ENCODE measurements at places on chromosomes 1 and 21.

GRCh38 chr21:41483415-41483814, 24.5 kb downstream of the TMPRSS2 start:
- peaks cover 8% of the 10 kb centered on the region for H3K27me3 ChIP-seq
- no peaks in the 10 kb centered on the region for H3K36me3 ChIP-seq
- no peak overlapping the region for H3K4me3 ChIP-seq

- no peaks in the 10 kb centered on the region for H3K36me3 ChIP-seq
- no peaks in the 10 kb centered on the region for H3K27me3 ChIP-seq
- no peak overlapping the region for H3K27ac ChIP-seq
- no peak overlapping the region for H3K4me3 ChIP-seq
- H3K4me1 ChIP-seq = peaks cover 6% of the 10 kb centered on the region
- DNase-seq = no peak
These were observed 16.7 kb upstream of the FAM110D start for GRCh38 chr1:26142159-26142558.

DNA sequence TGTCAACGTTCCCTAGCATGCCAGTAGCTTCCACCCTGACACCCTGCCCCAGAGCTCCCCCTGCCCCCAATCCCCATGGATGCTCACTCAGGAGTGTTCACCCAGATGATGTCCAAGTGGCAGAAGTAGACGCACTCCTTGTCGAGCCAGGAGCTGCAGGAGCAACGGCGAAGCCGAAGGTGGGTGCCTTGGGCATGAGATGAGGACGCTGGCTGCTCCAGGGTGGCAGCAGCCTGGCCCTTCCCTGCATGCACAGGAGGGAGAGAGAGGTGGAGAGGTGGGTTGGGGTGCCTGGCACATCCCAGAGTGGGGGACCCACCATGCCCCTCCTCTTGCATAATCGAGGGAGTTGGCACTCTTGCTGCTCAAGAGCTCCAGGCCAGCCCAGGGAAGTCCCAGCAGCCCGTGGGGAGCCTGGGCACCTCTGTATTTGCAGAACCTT, 502 bp downstream of the EDN2 start:
- H3K4me1 ChIP-seq = peaks cover 9% of the 10 kb centered on the region
- DNase-seq = no peak
- peaks cover 24% of the 10 kb centered on the region for H3K27me3 ChIP-seq
- H3K36me3 ChIP-seq = no peaks in the 10 kb centered on the region
- H3K27ac ChIP-seq = no peak overlapping the region
- H3K4me3 ChIP-seq = no peak overlapping the region

DNA sequence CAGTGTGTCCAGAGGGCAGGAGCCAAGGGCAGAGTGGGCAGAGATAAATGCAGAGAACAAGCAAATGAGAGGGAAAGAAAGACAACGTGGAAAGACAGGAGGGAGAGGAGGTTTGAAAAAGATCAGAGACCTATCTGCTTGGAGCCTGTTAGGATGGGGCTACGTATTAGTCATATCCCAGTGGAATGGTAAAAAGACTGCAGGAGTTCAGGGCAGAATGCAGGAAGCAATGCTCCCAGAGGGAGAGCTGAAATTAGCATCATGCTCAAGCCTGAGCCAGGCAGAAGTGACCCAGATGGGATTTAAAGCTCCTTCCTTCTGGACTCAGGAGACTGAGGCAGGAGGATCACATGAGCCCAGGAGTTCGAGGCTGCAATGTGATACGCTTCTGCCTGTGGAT, 261.3 kb upstream of the CHRM3 start:
- no peaks in the 10 kb centered on the region for H3K4me1 ChIP-seq
- no peak overlapping the region for H3K4me3 ChIP-seq
- H3K36me3 ChIP-seq = no peaks in the 10 kb centered on the region
- no peak overlapping the region for H3K27ac ChIP-seq
- no peaks in the 10 kb centered on the region for H3K27me3 ChIP-seq
- DNase-seq = no peak

GRCh38 chr1:223629126-223629457, 36.4 kb downstream of the CAPN8 start:
- peaks cover 3% of the 10 kb centered on the region for H3K36me3 ChIP-seq
- peaks cover 5% of the 10 kb centered on the region for H3K4me1 ChIP-seq
- H3K27me3 ChIP-seq = peaks cover 14% of the 10 kb centered on the region
- no peak for DNase-seq
- H3K27ac ChIP-seq = no peak overlapping the region
- no peak overlapping the region for H3K4me3 ChIP-seq

- no peak within 1 kb of the TSS for H3K4me3 ChIP-seq
- DNase-seq = no peak
- H3K4me1 ChIP-seq = no peaks in the 10 kb centered on the region
- H3K27me3 ChIP-seq = peaks cover 8% of the 10 kb centered on the region
- H3K27ac ChIP-seq = no peak within 1 kb of the TSS
These were observed at the start of gene CLCA1 for GRCh38 chr1:86468501-86468977. Gene CLCA1 (plus strand): TSS chr1:86468927. CDS start chr1:86468972, 45 bp downstream.

DNA sequence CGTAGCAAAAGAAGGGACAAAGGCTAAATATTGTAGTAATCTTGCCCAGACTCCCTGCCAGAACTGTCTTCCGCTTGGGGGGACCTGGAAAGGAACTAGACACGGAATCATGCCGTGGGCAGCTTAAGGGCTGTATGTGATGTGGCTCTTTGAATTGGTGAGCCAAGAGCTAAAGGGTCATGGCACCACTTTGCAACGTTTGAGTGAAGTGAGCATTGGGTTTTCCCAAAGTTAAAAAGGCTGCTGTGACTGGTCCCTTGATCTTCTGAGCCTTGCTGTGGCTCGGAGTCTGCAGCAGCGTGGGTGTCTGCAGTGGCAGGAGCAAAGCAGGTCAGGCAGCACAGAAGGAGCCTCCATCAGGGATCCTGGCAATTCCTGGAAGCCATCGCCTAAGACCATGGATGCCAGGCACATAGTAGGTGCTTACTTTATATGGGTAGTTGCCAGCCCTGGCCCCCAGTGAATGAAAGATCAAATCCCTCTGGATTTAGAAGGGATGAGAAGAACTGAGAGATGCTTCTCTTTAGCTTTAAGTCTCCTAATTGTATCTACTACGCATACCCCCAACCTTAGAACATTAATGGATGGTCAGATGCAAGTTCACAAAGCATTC, 1.8 kb downstream of the SMYD2 start:
- H3K4me1 ChIP-seq = peaks cover 44% of the 10 kb centered on the region
- no peaks in the 10 kb centered on the region for H3K36me3 ChIP-seq
- H3K4me3 ChIP-seq = peak overlapping the region; percentile 97
- no peak overlapping the region for H3K27ac ChIP-seq

DNA sequence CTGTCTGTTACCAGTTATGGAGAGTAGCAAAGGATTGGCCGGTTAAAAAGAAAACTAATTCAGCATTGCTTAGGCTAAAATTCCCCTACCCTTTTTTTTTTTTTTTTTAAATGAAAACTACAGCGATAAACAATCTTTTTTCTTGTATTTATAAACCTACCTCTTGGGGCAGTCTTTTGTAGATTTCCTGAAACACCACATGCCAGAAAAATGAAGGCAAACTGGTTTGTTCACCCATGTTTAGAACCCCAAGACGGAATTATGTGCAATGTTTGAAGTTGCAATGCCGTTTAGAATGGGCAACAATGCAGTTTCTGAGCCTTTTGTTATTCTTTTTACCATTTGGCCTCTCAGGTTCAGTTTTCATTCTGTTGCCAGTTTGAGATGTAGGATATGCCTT, 59.1 kb downstream of the PRDM2 start:
- no peaks in the 10 kb centered on the region for H3K27me3 ChIP-seq
- no peak for DNase-seq
- H3K27ac ChIP-seq = peak overlapping the region; percentile 72

GRCh38 chr1:159229896-159230295, 25.2 kb downstream of the ACKR1 start:
- DNase-seq = no peak
- no peak overlapping the region for H3K27ac ChIP-seq
- H3K4me3 ChIP-seq = no peak overlapping the region
- H3K36me3 ChIP-seq = no peaks in the 10 kb centered on the region
- peaks cover 12% of the 10 kb centered on the region for H3K27me3 ChIP-seq
- no peaks in the 10 kb centered on the region for H3K4me1 ChIP-seq

GRCh38 chr1:233268389-233269022, 27.0 kb downstream of the PCNX2 start:
- H3K27me3 ChIP-seq = no peaks in the 10 kb centered on the region
- DNase-seq = peak; percentile 8
- no peak overlapping the region for H3K4me3 ChIP-seq
- H3K27ac ChIP-seq = no peak overlapping the region
- H3K4me1 ChIP-seq = peaks cover 17% of the 10 kb centered on the region
- peaks cover 4% of the 10 kb centered on the region for H3K36me3 ChIP-seq

- no peak overlapping the region for H3K4me3 ChIP-seq
- no peaks in the 10 kb centered on the region for H3K36me3 ChIP-seq
- H3K27me3 ChIP-seq = no peaks in the 10 kb centered on the region
- H3K4me1 ChIP-seq = peaks cover 8% of the 10 kb centered on the region
These were observed 38.9 kb downstream of the EPHB2 start for GRCh38 chr1:22749503-22749902.

GRCh38 chr21:42421018-42421793, 17.5 kb downstream of the UBASH3A start:
- H3K4me1 ChIP-seq = peaks cover 98% of the 10 kb centered on the region
- peaks cover 73% of the 10 kb centered on the region for H3K36me3 ChIP-seq
- peak overlapping the region; percentile 68 for H3K4me3 ChIP-seq
- H3K27ac ChIP-seq = peak overlapping the region; percentile 51
- H3K27me3 ChIP-seq = no peaks in the 10 kb centered on the region

GRCh38 chr1:51560034-51560433, 41.0 kb upstream of the EPS15 start:
- no peak overlapping the region for H3K4me3 ChIP-seq
- no peaks in the 10 kb centered on the region for H3K36me3 ChIP-seq
- H3K4me1 ChIP-seq = peaks cover 31% of the 10 kb centered on the region
- H3K27me3 ChIP-seq = no peaks in the 10 kb centered on the region
- no peak overlapping the region for H3K27ac ChIP-seq

GRCh38 chr21:33775100-33775828, 133.0 kb downstream of the ITSN1 start:
- H3K27me3 ChIP-seq = no peaks in the 10 kb centered on the region
- H3K27ac ChIP-seq = no peak overlapping the region
- no peak for DNase-seq
- peaks cover 10% of the 10 kb centered on the region for H3K36me3 ChIP-seq

DNA sequence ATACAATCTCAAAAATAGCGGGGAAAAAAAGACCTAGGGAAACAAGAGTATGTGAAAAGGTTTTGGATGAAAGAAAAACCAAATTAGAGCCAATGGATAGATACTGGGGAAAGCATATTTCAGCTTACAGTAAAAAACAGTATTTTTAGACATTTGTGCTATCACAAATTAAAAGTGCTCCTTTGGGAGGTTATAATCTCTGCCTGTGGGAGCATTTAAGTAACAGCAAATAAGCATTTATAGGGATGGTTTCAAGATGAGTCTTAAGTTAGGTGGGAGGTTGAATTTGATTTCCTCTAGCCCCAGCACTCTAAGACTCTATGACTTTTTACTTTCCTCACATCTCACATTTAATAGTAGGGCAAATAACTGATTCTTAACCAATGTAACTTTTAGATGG, 79.6 kb upstream of the SLFNL1 start:
- H3K36me3 ChIP-seq = no peaks in the 10 kb centered on the region
- H3K4me3 ChIP-seq = no peak overlapping the region
- H3K27ac ChIP-seq = no peak overlapping the region
- no peak for DNase-seq

DNA sequence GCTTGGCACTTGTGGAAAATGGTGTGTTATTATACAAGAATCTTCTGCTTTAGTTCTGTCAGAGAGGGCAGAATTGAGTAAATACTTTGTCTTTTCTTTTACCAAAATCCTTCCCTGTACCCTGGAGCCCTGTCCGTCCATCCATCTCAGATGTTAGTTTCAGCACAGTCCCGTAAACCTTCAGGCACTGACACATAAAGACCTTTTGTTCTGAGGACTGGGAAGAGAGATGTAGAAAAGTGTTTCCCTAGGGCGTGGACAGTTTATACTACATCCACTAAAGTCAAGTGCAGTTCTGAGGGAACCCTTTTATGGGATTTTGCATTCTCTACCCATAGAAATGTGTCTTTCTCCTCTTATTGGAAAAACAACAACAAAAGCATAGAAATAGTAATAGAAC, 162.4 kb downstream of the PDE4B start:
- no peak overlapping the region for H3K27ac ChIP-seq
- H3K4me3 ChIP-seq = no peak overlapping the region
- H3K36me3 ChIP-seq = no peaks in the 10 kb centered on the region
- H3K27me3 ChIP-seq = peaks cover 13% of the 10 kb centered on the region

GRCh38 chr1:153525088-153525728, 10.6 kb downstream of the S100A6 start:
- no peak for DNase-seq
- no peaks in the 10 kb centered on the region for H3K27me3 ChIP-seq
- peaks cover 10% of the 10 kb centered on the region for H3K4me1 ChIP-seq
- peak overlapping the region; percentile 68 for H3K27ac ChIP-seq

DNA sequence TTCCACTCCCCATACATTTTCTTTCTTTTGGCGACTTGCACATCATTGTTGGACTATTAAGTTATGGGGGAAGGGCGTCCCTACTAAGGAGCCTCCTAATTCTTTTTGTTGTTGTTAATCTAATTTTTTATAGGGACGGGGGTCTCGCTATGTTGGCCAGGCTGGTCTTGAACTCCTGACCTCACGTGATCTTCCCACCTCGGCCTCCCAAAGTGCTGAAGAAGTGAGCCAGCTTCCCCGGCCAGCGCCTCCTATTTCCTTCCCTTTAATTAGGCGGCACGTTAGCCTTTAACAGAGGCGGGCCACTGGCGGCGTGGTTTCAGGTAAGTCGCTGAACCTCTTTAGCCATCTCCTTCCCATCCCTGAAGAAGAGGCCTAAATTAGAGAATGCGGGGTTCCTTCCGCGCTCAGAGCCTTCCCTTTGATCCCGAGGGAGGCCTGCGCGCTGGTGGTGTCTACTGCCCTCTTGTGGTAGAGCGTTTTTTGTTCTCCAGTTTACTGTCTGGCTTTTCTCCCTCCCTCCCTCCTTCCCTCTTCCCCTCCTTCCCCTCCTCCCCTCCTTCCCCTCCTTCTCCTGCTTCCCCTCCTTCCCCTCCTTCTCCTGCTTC, 38.1 kb downstream of the TNFRSF9 start:
- H3K27ac ChIP-seq = no peak overlapping the region
- H3K4me1 ChIP-seq = peaks cover 16% of the 10 kb centered on the region
- H3K4me3 ChIP-seq = peak overlapping the region; percentile 63
- no peaks in the 10 kb centered on the region for H3K36me3 ChIP-seq
- peak; percentile 70 for DNase-seq

GRCh38 chr1:203148127-203148526, 20.6 kb downstream of the ADORA1 start:
- no peaks in the 10 kb centered on the region for H3K4me1 ChIP-seq
- no peaks in the 10 kb centered on the region for H3K36me3 ChIP-seq
- no peak overlapping the region for H3K4me3 ChIP-seq

DNA sequence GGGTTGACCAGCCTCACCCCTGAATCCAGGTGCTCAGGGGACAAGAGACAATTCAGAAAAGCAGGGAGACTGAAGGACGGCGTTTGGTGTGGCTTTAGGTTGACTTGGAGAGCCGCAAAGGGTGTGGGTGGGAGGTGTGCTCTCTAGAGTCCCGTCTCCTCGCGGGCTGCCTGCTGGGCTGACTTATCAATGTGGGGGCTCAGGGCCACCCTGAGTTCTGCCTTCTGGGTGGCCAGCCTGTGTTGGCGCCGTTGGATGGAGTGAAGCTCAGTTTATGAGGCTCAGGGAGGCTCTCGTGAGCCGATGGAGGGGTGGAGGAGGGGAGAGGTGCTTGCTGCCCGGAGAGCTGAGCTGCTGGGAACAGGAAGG, 13.0 kb downstream of the GPR137B start:
- peaks cover 21% of the 10 kb centered on the region for H3K4me1 ChIP-seq
- no peak for DNase-seq
- no peaks in the 10 kb centered on the region for H3K36me3 ChIP-seq
- no peak overlapping the region for H3K27ac ChIP-seq

- no peak overlapping the region for H3K27ac ChIP-seq
- H3K4me3 ChIP-seq = peak overlapping the region; percentile 78
- peaks cover 12% of the 10 kb centered on the region for H3K27me3 ChIP-seq
- peaks cover 15% of the 10 kb centered on the region for H3K4me1 ChIP-seq
- H3K36me3 ChIP-seq = no peaks in the 10 kb centered on the region
- DNase-seq = peak; percentile 54
These were observed 8.8 kb upstream of the CEP85 start for GRCh38 chr1:26225033-26225831.

Measured in activated T-cell treated with anti-CD3 and anti-CD28 coated beads, Interleukin-2, amount 50 U/mL, for 72 hours (primary cell).